GM12878 (cell line): ENCODE measurements at places on chromosomes 1 and 21.

DNA sequence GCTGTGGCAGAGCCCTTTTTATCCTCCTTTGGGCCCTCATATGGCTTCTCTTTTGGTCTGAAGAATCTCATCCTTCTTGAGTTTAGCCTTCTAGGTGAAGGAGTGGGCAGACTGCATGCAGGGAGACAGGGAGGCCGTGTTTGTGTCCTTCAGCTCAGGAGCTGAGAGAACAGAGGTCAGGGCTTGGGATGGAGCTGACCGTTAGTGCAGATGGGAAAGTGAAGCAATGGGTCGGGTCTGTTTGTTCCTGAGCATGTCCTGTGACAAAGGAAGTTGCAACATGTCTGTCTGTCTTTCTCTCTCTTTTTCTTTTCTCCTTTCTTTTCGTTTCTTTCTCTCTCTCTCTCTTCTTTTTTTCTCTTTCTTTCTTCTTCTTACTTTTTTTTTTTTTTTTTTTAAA, 14.9 kb downstream of the MAPKAPK2 start:
- peaks cover 41% of the 10 kb centered on the region for H3K4me1 ChIP-seq
- peaks cover 12% of the 10 kb centered on the region for H3K36me3 ChIP-seq
- no peak for DNase-seq
- H3K27ac ChIP-seq = no peak overlapping the region
- H3K27me3 ChIP-seq = no peaks in the 10 kb centered on the region
- no peak overlapping the region for H3K4me3 ChIP-seq

GRCh38 chr21:34528131-34528561, 16.1 kb upstream of the KCNE1 start:
- H3K27me3 ChIP-seq = no peaks in the 10 kb centered on the region
- no peak overlapping the region for H3K4me3 ChIP-seq
- peaks cover 7% of the 10 kb centered on the region for H3K4me1 ChIP-seq
- DNase-seq = no peak
- no peaks in the 10 kb centered on the region for H3K36me3 ChIP-seq

- no peaks in the 10 kb centered on the region for H3K27me3 ChIP-seq
- DNase-seq = no peak
- H3K36me3 ChIP-seq = no peaks in the 10 kb centered on the region
- no peak overlapping the region for H3K27ac ChIP-seq
- no peak overlapping the region for H3K4me3 ChIP-seq
- no peaks in the 10 kb centered on the region for H3K4me1 ChIP-seq
These were observed 1145.6 kb downstream of the KCNT2 start for GRCh38 chr1:195462646-195463045.

DNA sequence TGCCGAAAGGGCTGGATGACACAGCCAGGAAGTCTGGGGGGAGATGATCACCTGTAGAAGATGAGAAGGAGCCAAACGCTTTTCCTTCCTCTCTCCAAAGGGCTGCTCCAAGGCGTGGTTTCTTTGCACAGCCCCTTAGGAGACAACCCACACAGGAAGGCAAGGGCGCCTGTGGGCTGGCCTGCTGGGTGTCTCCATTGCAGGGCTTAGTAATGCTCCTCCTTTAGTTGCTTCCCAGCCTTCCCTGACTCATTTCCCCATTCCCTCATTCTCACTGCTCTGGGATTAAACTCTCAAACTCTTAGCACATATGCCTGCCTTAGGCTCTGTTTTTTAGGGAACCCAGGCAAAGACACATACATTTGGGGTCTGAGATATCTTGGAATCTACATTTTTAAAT, 1.7 kb upstream of the CLCA1 start:
- no peaks in the 10 kb centered on the region for H3K36me3 ChIP-seq
- peaks cover 3% of the 10 kb centered on the region; the same call in 1 of the 2 replicates for H3K4me1 ChIP-seq
- no peak overlapping the region for H3K27ac ChIP-seq
- DNase-seq = no peak
- no peaks in the 10 kb centered on the region for H3K27me3 ChIP-seq
- no peak overlapping the region for H3K4me3 ChIP-seq

- H3K27ac ChIP-seq = peak overlapping the region; percentile 24; the same call in 1 of the 2 replicates
- H3K36me3 ChIP-seq = no peaks in the 10 kb centered on the region; the same call in 1 of the 2 replicates
- no peak for DNase-seq
- peaks cover 15% of the 10 kb centered on the region; the same call in 1 of the 2 replicates for H3K4me1 ChIP-seq
These were observed 28.8 kb downstream of the COP1 start for GRCh38 chr1:176178316-176178715.

GRCh38 chr21:38434913-38435533, 63.3 kb downstream of the ERG start:
- H3K27me3 ChIP-seq = no peaks in the 10 kb centered on the region
- no peak overlapping the region for H3K27ac ChIP-seq
- no peaks in the 10 kb centered on the region for H3K4me1 ChIP-seq
- DNase-seq = no peak
